Stimulated activated CD4-positive, alpha-beta T cell treated with anti-CD3 and anti-CD28 coated beads, Interleukin-4, amount 100 ng/mL, for 4 hours (primary cell): ENCODE measurements at places on chromosomes 4 and X.

DNA sequence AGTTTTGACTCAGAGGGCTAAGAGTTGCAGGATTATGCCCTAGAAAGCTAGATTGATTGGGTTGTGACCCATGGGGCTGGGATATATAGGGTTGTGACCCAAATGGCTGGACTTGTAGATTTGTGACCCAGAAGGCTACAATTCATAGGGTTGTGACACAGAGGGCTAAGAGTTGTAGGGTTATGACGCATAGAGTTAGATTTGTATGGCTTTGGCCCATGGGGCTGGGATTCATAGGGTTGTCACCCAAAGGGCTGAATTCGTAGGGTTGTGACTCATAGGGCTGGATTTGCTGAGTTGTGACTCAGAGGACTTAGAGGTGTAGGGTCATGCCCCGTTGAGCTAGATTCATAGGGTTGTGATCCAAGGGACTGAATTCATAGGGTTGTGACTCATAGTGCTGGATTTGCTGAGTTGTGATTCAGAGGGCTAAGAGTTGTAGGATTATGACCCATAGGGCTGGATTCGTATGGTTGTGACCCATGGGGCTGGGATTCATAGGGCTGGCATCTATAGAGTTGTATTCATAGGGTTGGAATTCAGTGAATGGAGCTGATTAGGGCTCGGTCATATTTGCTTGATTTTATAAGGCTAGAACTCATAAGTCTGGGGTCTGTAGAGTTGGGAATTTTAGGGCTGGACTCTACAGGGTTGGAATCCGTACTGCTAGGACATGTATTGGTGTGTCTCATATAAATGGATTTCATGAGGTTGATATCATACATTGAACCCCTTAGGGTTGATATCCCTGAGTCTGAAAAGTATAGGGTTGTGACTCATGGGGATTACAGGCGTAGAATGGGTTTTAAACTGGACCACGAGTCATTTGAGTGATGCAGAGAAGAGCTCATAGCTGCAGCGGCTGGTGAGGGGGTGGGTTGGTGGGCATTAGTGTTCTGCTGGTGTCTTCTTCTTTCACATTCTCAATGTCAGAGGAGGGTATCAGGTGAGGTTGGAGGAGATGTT, 125.7 kb downstream of the CRLF2 start:
- no peak for DNase-seq

DNA sequence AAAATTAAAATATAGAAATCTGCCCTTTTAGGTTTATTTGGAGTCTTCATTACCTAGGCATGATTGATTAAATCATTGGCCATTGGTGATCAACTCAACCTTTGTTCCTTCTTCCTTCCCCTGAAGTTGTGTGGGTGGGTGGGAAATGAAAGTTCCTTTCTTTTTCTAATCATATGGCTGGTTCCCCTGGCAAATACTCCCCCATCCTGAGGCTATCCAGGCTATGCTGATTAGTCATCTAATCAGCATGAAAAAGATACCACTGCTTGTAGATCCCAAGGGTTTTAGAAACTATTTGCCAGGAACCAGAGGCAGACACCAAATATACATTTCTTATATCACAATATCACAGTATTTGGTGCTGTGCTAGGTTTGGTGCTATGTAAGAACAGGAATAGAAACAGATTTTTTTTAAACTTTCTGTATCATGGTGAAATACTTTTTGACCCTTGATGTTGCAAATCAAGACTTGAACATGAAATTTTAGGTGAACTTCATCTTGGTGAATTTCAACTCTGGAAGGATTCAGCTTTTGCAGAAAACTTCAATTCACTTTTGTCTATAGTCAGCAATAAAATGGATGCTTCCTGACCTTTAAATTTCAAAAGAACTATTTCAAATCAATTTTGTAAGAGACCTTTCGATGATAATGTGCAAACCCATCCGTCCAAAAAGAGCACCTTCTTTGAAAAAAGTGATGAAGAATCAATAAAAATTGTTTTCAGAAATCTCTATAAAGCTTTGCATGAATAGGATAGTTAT, 71.1 kb downstream of the CCSER1 start:
- DNase-seq: no peak

- DNase-seq: no peak
These were observed 291.0 kb downstream of the LDB2 start for GRCh38 chr4:16607241-16608066.

- no peak for DNase-seq
These were observed 557 bp upstream of the USP38 start for GRCh38 chr4:143184217-143184502.

DNA sequence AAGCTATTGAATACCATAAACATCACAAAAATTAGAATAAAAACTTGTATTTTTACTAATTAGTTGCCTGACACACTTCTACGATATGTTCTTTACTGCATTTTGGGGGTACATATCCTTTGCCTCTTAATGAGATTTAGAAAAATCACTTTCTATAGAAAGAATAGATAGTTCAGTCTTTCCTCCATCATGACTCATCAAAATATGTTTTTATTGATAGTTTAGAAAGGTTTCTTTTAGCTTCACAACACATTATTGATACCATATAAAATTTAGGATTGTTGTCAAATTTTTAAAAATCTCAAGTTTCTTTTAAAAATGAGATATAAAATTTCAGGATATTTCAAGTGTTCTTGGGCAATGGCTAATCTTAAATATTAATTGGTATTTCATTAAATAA, 74.5 kb upstream of the NOCT start:
- DNase-seq: no peak

DNA sequence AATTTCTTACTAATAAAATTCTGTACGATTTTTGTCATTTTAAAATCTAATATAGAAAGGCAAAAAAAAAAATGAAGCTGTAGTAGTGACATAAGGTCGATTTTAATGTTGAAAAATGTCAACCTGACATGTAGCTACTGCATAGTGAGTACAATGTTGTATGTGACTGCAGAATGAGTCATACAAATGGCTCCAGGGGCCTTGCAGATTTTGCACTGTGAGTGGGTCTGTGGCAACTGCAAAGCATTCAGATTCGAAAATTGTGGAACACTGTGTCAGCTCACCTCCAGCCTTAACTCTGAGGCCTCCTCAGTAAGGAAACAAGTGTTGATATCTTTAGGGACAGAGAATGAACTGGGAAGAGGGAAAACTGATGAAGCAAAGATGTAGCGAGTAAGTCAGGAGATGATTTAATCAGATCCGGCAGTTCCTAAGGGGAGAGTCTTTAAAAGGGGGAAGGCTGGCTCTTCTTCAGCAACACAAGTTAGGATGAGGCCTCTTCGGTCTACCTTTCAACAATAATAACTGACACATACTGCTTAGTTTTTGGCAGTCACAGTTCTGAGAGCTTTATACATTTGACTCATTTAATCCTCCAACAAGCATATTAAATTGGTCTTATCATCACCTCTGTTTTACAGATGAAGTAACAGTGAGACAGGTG, 24.9 kb downstream of the TKTL2 start:
- no peak for DNase-seq

GRCh38 chr4:112147697-112148096, 2.4 kb downstream of the FAM241A start:
- DNase-seq: no peak

GRCh38 chr4:174209341-174209740, 74.1 kb downstream of the FBXO8 start:
- DNase-seq: no peak

- DNase-seq: no peak
These were observed 158.5 kb downstream of the SH3KBP1 start for GRCh38 chrX:19728915-19729314.

GRCh38 chr4:95318483-95318882, 230.3 kb downstream of the UNC5C start:
- no peak for DNase-seq

- no peak for DNase-seq
These were observed 76.4 kb upstream of the MBNL3 start for GRCh38 chrX:132565273-132565672.
